ENCODE measurements at places on chromosomes 5 and 9. TPM values are rescaled to one million over a fixed set of nuclear protein-coding genes. Genes with fewer than 3 reads are reported as not detected.

DNA sequence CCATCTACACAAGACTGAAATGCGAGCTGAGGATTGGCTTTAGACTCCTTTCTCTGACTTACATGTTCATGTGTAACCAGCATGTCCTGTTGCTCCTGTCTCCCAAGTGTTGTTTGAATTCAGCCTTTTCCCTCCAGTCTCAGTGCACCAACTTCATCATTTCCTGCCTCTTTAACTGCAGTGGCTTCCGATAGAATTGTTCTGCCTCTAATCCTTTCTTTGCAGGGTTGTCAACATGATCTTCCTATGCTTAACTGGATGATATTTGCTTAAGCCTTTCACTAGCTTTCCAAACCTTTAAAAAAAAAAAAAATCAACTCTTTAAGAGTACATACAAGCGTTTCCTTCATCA is 6.7 kb upstream of the FYB1 start:
- no peak overlapping the region for H3K27ac ChIP-seq
- H3K27me3 ChIP-seq: no peaks in the 10 kb centered on the region
- H3K4me1 ChIP-seq: no peaks in the 10 kb centered on the region
- H3K36me3 ChIP-seq: no peaks in the 10 kb centered on the region

DNA sequence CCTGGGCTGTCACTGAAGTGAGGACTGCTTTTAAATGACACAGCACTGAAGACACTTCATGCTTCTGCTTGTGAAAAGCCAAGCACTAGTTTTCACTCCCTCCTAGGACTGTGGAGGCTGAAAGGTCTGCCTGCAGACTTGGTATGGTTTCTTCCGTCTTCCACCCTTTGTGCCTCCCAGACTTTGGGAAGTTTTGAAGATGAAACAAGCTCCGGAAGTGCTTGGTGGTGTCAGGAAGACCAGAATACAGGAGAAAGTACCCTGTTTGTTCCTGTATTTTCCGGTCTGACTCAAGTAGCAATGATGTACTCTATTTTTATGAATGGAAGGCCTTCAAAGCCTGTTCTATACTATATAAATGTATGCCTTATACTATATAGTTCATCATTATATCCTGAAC is 222.7 kb downstream of the PDZD2 start:
- H3K27ac ChIP-seq: no peak overlapping the region
- DNase-seq: no peak
- H3K27me3 ChIP-seq: peaks cover 20% of the 10 kb centered on the region
- no peaks in the 10 kb centered on the region for H3K36me3 ChIP-seq
- H3K4me1 ChIP-seq: no peaks in the 10 kb centered on the region

Gene G3BP1
- 134 TPM for total RNA-seq

Gene FAM114A2
- total RNA-seq: 24.8 TPM

GRCh38 chr5:128084228-128085167 is 932 bp downstream of the SLC12A2 start:
- peaks cover 19% of the 10 kb centered on the region for H3K4me1 ChIP-seq
- H3K36me3 ChIP-seq: no peaks in the 10 kb centered on the region
- peak; percentile 58 for DNase-seq
- H3K27ac ChIP-seq: peak overlapping the region; percentile 77
- no peaks in the 10 kb centered on the region for H3K27me3 ChIP-seq
